Panc1 (cell line): ENCODE measurements at places on chromosomes 16 and 17.

DNA sequence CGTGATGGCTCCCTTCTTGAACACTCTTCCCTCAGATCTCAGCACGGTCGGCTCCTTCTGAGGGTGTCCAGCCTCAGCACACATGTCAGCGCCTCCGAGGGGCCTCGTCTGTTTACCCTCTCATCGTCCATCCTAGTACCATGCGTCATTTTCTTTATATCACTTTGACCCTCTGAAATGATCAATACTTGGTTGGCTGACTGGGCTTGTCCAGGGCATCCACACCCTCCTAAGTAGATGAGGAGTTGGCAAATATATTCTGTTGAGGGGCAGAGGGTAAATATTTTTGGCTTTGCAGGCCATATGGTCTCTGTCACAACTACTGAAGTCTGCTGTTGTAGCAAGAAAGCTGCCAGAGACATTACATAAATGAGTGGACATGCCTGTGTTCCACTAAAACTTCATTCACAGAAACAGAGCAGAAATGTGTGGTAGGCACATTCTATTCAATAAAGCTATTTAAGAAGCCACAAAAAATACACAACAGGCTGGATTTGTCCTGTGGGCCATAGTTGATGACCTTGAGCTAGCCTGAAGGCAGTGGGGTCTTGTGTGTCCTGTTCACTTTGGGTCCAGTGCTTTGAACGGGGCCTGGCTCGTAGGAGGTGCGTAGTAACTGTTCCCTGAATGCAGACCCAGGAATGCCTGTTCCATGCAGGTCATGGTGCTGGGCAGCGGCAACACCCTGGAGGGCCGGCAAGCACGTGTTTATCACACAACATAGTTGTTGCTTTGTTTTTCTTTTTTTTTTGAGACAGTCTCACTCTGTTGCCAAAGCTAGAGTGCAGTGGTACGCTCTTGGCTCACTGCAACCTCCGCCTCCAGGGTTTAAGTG is 185.8 kb downstream of the SNX29 start:
- no peak for DNase-seq
- no peak overlapping the region for H3K27ac ChIP-seq
- no peaks in the 10 kb centered on the region for H3K4me1 ChIP-seq

- peak; percentile 39 for DNase-seq
- no peaks in the 10 kb centered on the region; the same call in 1 of the 2 replicates for H3K27me3 ChIP-seq
- H3K4me1 ChIP-seq, result no peaks in the 10 kb centered on the region
- H3K27ac ChIP-seq, result no peak overlapping the region
- H3K36me3 ChIP-seq, result no peaks in the 10 kb centered on the region
These were observed 263.8 kb downstream of the HS3ST3A1 start for GRCh38 chr17:13337864-13338371.

DNA sequence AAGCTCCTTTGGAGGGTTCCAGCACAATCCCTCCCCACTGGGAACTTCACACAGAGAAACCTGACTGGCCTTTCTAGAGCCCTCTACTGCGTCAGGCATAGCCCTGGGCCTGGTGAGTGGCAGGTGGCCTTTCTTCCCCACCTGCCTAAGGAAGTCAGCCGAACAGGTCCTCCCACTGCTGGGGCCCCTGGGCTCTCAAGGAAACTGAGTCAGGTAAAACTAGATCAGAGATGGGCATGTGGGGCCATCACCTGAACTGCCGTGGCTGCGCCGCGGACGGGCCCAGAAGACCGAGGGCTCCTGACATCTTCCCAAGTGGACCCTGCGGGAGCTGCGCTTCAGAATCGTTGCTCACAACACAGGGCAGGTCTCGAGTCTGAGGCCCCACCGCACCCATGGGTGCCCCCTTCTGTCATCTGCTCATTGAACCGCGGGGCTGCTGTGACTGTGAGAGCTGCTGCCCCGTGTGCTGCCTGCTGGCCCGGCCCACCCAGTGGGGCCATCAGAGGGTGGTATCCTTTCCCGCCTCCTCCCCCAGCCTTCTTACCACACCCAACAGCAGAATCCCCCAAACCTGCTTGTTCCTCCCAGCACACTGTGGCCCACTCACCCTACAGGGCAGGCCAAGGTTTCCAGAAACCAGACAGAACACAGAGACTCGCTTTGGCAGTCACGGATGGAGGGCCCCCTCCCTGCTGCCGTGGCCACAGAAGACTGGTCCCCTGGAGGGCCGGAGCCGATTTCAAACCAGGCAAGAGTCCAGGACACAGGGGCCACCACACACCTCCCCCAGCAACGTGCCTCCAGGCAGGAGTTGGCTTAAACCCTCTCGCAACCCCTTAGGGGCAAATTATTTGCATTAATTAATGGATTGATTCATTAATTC is 81.1 kb downstream of the TBC1D16 start:
- no peak for DNase-seq
- H3K27ac ChIP-seq, result no peak overlapping the region
- H3K4me1 ChIP-seq, result no peaks in the 10 kb centered on the region
- H3K36me3 ChIP-seq, result no peaks in the 10 kb centered on the region
- H3K4me3 ChIP-seq, result no peak overlapping the region

DNA sequence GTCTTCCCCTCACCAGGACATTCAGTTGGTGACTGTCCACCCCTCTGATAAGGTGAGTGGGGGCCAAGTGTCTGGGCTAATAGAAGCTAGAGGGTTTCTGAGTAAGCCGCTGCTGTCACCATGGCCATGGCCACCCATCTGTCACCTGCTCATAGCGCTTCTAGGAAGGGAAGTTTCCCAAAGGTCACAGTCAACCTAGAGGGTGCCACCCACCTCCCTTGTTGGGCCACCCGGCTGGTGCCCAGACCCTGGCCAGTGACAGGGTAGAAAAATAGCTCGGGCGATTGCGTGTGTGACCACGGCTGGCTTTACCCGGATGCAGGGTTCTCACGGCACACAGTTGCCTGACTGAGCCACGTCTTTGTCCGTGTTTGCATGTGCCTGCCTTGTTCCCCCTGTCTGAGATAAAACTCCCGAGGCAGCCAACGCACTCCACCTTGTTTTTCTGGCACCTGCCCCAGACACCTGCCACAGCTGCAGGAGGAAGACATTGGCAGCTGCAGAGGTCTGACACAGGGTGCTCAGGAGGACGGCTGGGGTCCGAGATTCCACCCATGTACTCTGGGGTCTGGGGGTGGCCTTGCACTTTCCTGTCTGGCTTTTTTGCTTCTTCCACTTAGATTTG is 809 bp downstream of the PIRT start:
- H3K4me1 ChIP-seq, result no peaks in the 10 kb centered on the region
- no peak for DNase-seq
- no peaks in the 10 kb centered on the region for H3K27me3 ChIP-seq
- H3K4me3 ChIP-seq, result no peak overlapping the region
- no peak overlapping the region for H3K27ac ChIP-seq

- no peaks in the 10 kb centered on the region for H3K27me3 ChIP-seq
- DNase-seq, result no peak
- H3K4me3 ChIP-seq, result no peak overlapping the region
- no peaks in the 10 kb centered on the region for H3K36me3 ChIP-seq
These were observed 46.8 kb downstream of the HIC1 start for GRCh38 chr17:2101448-2102257.

- DNase-seq, result no peak
- no peaks in the 10 kb centered on the region for H3K27me3 ChIP-seq
- H3K27ac ChIP-seq, result no peak overlapping the region
- H3K36me3 ChIP-seq, result no peaks in the 10 kb centered on the region
- peaks cover 4% of the 10 kb centered on the region; the same call in 1 of the 2 replicates for H3K4me1 ChIP-seq
- H3K4me3 ChIP-seq, result no peak overlapping the region
These were observed 4.6 kb downstream of the SLC5A10 start for GRCh38 chr17:18956581-18956980.

GRCh38 chr17:7834542-7834956 is 532 bp downstream of the KDM6B start:
- no peak for DNase-seq
- peak overlapping the region; percentile 66 for H3K4me3 ChIP-seq
- peaks cover 26% of the 10 kb centered on the region for H3K4me1 ChIP-seq
- H3K36me3 ChIP-seq, result no peaks in the 10 kb centered on the region; the same call in 1 of the 2 replicates

- no peak overlapping the region for H3K4me3 ChIP-seq
- no peak overlapping the region for H3K27ac ChIP-seq
- H3K4me1 ChIP-seq, result no peaks in the 10 kb centered on the region; the same call in 1 of the 2 replicates
- no peaks in the 10 kb centered on the region for H3K36me3 ChIP-seq
- DNase-seq, result no peak
These were observed 33.2 kb downstream of the ADGRG5 start for GRCh38 chr16:57575468-57576277.

- DNase-seq, result no peak
- H3K4me1 ChIP-seq, result no peaks in the 10 kb centered on the region
- no peak overlapping the region for H3K27ac ChIP-seq
- H3K4me3 ChIP-seq, result no peak overlapping the region
- no peaks in the 10 kb centered on the region for H3K27me3 ChIP-seq
- no peaks in the 10 kb centered on the region for H3K36me3 ChIP-seq
These were observed 64.8 kb upstream of the AMZ2 start for GRCh38 chr17:68182940-68183551.

GRCh38 chr16:47928008-47928407 is 227.8 kb downstream of the ABCC12 start:
- H3K4me1 ChIP-seq, result no peaks in the 10 kb centered on the region; the same call in 1 of the 2 replicates
- no peak overlapping the region for H3K27ac ChIP-seq
- H3K27me3 ChIP-seq, result no peaks in the 10 kb centered on the region
- H3K4me3 ChIP-seq, result no peak overlapping the region
- no peak for DNase-seq
